CD8-positive, alpha-beta T cell (primary cell): ENCODE measurements at places on chromosomes 11 and 22.

DNA sequence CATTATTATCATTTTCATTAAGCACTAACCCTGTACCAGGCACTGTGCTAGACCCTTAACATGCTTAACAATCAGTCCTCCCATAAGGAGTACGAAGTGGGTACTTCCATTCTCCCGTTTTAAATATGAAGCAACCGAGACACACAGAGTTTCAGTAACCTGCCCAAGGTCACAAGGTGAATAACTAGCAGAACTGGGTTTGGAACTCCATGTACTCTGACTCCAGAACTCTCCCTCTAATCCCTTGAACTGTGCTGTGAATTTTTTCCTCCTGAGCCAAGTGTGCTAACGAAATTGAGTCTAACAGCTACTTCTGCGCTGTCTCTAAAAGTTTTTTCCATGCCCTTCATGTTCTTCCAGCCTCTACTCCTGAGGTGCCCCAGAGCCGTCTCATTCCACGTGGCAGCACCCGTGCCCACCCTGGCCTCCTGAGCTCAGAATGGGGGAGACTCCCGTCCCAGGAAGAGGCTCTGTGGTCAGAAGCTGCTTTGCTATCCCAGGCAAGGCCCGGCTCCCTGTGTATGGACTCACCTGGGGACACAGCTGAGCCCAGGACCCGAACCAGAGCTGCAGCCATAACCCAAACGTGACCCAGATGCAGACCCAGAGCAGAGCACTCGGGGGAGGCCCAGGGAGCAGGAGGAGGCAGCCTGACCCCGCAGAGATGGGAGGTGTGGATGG, 8.6 kb upstream of the TRIM29 start:
- no peak for DNase-seq

DNA sequence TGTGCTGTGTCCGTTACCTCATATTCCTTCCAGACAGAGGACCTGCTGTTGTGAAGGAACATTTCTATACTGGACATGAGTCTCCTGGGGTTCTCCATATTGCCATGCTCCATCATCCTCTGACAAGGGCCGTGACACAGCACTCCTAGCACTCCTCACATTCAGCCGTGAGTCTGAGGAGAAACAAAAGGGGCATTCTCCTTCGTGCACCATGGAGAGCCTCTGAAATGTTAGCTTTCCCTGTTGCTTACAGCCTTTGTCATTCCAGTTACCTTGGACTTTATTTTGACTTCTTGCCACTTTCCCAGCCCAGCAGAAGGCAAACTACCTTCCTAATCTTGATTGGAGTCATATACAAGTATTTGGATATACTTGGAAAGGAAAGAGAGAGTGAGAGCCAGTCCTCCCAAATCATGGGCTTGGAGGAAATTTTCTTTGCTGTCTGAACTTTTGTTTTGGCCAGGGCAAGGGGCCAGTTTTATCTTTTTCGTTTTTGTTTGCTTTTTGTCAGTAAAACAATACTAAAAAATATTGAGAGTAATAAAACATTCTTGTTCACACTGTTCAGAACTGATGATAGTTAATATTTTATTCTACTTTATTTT, 29.1 kb upstream of the TECTA start:
- DNase-seq, result no peak

DNA sequence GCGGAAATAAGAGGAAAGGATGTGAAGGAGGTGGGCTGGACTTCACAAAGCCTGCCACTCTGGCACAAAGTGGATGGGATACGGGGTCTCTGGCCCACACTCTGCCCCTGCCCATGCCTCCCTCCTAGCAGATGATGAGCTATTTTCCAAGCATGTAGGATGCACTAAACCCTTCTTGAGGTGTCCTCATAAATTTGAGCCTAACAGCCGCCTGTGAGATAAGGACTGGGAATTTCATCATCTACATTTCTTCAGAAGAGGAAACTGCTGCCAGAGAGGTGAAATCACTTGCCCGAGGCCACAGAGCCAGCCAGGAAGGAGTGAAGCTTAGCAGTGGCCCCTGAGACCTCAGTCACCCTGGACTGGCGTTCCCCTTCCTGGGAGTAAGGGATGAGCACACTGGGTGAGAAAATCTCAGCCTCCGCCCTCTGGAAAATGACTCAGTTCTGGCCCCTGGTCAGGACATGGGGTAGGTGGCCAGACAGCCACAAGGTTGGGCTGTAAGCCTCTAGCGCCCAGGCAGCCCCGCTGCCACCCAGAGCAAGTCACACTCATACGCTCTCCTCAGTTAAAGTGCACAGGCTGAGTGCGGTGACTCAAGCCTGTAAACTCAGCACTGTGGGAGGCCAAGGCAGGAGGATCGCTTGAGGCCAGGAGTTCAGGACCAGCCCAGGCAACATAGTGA, 27.9 kb downstream of the MB start:
- DNase-seq, result no peak

GRCh38 chr11:110801328-110801727, 89.1 kb upstream of the ARHGAP20 start:
- DNase-seq, result no peak

DNA sequence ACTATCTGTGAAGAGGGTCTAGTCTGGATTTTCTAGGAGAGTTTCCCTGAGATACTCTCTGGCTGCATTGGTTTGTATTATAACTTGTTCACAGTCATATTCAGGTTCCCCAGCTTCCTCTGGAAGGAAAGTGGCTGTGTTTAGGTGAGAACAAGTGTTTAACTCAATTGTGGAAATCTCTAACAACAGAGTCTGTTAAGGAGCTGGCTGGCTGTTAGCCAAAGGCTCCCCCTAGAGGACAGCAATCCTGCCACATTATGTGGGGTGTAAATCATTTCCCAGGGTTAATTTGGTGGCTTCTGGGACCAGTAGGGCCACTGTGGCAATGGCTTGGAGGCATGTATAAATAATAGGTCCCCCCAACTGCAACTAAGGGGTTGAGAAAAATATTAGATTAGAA, 18.4 kb downstream of the MS4A6E start:
- peak; percentile 15 for DNase-seq

DNA sequence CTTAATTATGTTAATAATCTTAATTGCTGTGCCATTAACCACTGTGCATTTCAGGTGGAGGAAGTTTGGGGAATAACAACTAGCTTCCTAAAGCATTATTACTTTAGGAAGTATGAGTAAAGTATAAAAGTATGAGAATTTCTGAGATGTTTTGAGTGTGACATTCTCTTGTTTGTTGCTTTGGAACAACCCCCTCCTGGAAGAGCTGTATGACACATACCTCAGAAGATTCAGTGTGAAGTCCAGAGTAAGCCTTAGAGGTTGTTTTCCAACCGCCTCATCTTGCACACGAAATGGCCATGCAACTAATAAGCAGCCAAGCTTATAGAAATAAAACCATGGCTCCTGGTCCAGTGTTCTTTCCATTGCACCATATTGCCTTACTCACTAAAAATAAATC, 21.7 kb downstream of the CCDC81 start:
- no peak for DNase-seq

DNA sequence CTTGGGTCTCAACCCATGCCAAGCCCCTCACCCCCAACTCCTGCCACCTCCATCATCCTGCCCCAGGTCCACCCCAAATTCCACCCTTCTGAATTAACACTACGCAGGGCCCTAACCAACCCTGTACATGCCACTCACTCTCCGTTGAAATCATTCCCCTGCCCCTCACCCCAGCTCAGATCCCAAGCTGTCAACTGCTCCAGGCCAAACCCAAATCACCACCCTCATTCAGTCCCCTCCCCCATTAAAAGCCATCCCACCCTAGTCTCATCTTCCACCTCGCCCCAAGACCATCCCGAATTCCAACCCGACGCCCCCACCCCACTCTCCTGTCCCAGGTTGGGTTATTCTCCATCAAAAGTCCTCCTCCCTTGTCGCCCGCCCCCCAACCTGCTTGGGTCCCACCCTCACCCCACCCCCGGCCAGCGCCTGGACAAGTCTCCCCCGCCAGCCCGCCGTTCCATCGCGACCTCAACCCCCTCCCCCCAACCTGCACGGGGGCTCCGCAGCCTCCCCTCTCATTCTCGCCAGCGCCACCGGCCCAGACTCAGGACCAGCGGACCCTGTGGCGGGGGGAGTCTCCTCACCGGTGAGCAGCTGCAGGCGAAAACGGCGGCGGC, 466 bp downstream of the FAM168A start:
- DNase-seq, result no peak

- no peak for DNase-seq
Measured at GRCh38 chr22:21802056-21802455, 65.4 kb downstream of the MAPK1 start.

GRCh38 chr11:103878646-103879045, 157.8 kb upstream of the DDI1 start:
- DNase-seq, result no peak

GRCh38 chr11:85826116-85826855, 15.3 kb upstream of the SYTL2 start:
- DNase-seq, result peak; percentile 17

DNA sequence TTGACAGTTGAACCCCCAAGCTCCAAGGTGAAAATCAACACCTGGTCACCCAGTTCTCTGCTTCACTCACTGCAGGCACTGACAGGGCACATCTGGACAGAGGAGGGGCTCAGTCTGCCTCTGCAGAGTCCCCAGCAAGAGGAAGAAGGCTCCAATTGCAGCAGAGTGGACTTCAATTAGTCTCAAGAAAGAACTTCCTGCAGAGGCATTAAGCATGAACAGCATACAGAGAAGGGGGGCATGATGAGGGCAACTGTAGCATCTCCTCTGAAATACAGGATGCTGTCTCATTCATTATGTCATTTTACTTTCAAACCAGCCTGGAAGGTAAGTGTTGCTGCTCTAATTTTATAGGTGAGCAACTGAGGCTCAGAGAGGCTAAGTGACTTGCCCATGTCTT, 11.1 kb downstream of the GDPD5 start:
- DNase-seq, result no peak

DNA sequence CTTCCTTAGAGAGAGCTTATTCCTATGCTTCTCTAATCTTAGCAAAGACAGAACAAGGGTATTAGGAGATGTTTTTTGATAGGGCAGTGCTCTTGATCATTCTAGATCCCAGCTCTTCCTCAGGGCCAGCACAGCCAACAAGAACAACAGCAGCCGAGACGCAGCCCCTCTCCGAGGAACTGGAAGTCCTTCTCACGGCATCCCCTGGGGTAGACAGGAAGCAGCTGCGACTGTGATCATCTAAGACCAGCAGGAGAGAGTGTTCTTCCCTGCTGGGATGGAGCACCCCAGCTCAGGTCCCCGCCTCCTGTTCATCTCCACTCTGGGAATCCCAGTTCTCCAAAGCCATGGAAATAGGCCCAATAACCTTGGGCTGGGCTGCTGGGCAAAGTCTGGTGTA, 29.6 kb downstream of the IRAG1 start:
- no peak for DNase-seq

- no peak for DNase-seq
Measured at GRCh38 chr11:14242187-14242586, 116.8 kb downstream of the RRAS2 start.

- DNase-seq, result no peak
Measured at GRCh38 chr11:17887779-17888178, 125.1 kb downstream of the SERGEF start.

- DNase-seq, result peak; percentile 15
Measured at GRCh38 chr22:29480512-29481264, 670 bp downstream of the NEFH start.

DNA sequence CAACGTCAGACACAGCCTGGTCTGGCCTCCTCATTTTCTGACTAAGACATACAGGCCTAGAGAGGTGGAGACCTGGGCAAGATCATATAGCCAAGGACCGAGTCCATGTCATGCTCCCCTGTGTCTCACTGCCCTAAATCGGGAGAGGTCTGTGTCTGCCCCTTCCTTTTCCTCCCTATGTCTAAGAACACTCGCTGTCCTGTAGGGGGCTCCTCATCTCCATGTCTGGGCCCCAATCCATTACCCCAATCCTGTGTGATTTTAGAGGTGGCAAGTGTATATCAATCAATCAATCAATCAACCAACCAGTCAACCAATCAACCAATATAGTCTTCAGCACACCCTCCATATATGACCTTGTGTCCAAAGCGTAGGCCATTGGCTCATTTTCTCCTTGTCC, 125.7 kb downstream of the KIRREL3 start:
- DNase-seq, result no peak

- no peak for DNase-seq
Measured at GRCh38 chr11:3981084-3981633, 113.4 kb upstream of the RRM1 start.

DNA sequence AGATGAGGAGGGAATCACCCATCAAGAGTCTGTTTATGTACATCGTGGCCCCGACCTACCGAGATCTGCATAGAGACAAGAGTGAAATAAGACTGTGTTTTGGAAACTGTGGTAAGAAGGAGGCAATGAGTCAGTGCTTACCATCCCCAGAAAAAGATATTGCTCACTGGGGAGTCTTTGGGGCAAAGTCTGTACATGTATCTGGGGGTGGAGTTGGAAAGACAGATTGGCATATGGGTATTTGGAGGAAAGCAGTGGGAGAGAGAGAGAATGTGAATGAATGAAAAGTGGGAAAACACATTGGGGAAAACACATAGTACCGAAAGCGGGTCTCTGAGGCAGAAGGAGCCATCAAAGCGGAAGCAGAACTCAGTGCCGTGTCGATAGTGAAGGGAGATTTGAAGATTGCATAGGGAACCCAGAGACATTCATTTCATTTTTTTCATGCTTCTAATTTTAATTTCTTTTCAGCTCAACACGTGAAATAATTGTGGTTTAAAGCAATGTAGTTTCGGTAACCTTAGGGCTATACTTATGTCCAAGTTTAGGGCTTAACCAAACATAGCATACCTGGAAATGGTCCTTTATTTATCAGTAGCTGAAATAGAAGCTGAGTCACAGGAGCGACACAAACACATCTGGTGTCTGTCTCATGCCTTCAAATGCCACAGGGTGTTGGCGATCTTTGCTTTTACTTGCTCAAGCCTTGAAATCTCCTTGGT, 98.6 kb upstream of the CD44 start:
- no peak for DNase-seq
